ENCODE measurements at places on chromosomes 3 and 15.

DNA sequence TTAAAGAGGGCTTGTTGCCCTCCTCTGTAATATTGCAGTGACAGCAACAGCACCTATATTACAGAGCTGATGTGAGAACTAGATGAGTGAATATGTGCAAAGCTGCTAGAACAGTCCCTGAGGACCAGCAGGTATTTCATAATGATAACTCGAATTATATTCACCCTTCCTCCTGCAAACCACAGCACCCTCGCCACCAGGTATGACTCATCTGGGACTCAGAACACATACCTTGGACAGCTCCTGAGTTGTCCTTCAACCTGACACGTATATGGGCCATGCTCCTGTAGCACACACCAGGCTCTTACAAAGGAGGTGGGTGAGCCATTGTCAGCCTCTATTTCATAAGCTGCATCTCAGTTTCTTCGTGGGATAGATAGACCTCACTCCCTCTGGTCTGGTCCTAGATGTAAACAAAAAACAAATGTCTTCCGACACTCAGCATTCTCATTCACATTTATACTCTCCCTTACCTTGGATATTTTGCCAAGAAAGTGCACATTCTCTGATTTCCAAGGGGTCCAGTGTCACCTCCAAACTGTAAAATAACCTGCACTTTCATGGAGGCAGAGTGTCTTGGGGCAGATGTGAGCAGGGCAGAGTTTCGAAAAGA lies 124.5 kb downstream of the TLE3 start:
- DNase-seq: no peak

GRCh38 chr15:40121911-40122638 lies 13.4 kb upstream of the BMF start:
- no peak for DNase-seq

DNA sequence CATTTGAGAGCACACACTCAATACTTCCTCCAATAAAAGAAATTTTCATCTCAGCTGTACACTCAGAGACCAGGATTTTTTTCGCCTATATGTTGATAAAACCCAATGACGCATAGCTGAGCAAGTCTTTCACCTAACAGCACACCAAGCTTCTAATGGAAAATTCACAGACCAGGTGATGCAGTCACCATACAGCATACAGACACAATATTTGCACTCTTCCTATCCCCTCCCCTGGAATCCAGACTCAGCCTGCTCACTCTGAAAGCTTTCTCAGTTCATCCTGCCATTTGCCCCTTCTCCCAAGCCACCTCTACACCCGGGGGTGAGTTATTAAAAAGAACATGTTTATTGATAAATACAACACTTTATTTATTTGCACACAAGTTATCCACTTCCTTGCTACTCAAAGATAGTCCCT lies 1.7 kb downstream of the TBC1D5 start:
- DNase-seq: no peak

DNA sequence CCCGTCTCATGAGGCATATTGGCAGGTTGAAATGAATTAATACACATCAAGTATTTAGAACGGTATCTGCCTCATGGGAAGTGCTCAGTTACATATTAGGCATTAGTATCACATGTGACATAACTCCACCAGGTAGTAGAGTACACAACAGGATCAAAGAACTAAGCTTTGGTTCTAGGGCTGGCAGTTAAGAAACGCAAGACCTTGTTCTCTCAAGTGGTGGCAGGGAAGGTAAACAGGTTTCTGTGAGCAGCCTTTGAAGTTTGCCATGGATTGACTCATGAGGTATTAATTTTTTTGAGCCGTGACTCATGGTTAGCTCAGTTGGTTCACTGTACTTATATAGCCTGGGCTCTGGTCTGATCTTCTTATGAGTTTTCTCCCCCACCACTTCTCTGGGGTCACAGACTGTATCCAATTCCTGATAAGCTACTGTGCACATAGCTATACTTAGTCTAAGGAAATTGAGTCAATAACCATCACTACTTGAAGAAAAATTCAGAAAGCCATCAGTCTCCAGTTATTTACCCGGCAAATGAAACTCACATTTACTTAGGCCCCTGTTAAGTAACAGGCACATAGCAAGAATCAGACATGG lies 155.6 kb upstream of the STT3B start:
- no peak for DNase-seq

DNA sequence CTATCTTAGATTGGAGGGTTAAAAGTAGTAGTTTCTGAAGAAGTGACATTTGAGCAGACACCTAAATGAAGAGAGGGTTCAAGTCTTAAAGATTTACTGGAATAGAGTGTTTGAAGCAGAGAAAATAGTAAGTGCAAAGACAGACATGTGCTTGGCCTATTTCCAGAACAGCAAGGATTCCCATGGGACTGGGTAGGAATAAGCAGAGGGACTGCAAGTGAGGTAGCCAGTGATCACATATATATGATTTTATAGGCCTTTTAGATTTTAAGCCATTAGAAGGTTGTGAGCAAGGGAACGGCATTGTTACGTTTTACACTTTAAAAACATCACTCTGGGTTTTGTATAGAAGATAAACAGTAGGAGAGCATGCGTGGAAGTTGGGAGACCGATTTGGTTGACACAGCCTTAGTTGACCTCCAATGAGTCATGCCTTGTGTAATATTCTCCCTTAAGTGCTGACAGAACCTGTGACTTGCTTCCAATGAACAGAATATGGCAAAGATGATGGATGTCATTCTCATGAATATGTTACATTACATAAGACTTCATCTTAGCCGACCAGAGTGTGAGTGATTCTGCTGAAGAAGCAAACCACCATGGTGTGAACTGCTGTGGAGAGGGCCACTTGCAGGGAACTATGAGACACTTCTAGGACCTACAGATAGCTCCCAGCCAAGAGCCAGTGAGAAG lies 37.1 kb upstream of the SLC4A7 start:
- DNase-seq: no peak

- DNase-seq: no peak
Observed at GRCh38 chr15:38854506-38854905, 289.9 kb upstream of the RASGRP1 start.

GRCh38 chr3:144496141-144496835 lies 524.7 kb downstream of the DIPK2A start:
- DNase-seq: no peak

DNA sequence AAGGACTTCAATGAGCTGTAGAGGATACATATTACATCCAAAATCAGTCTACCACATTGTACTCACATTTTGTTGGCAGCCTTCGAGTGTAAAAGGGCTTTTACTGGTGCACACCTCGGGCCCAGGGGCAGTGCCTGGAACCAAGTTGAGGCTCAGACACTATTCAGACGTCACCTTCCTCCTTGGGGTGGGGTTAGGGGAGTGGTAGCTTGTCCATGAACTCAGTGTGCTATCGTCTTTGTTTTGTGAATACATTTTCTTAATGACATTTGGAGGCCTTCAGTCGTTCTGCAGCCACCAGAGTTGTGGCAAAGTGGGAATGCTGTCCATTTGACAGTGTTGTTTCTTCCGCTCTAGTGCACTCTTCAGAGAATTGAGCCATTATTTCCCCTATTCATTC lies 114.2 kb downstream of the PGPEP1L start:
- DNase-seq: no peak

- DNase-seq: no peak
Observed at GRCh38 chr3:98744283-98744682, 18.9 kb upstream of the ST3GAL6 start.

- no peak for DNase-seq
Observed at GRCh38 chr15:69789648-69790393, 307.9 kb downstream of the TLE3 start.

DNA sequence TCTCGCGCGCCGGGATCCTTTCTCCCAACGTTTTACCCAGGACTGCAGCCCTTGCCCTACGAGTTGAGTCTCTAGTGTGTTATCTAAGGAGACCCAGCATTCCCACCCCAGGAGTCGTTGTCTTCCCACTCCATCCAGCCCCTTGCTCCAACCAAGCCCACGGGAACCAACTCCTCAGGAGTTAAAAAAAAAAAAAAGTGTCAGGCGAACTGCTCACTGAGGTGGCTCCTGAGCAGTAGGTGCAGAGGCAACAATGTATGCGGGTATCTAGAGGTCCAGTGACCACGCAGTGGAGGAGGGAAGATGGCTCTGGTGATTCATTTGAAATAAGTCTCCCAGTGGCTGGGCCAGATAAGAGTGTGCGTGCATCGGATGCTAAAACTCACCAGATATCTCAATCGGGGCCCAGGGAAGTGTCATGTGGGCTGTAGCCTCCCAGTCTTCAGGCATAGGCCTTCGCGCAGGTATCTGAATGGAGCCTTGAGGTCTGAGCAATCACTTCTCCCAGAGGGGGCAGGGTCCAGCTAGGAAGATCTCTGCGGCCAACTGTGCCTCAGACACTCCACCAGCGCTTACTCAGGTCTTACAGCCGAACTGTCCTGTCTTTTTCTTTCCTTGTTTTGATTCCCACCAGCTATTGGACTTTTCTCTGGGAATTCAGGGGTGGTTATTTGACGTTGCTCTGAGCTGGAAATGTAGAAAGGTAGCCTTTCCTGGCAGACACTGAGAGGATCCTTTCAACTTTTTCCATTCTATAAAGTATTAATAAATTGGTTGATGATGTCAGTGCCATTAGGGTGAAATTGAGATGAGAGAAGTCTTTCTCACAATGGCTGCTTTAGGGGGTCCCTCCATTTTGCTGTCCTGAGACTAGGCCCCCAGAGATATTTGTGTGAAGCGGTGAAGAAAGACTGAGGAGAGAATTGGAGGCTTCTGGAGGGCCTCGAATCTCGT lies 21.0 kb downstream of the ZIC4 start:
- DNase-seq: no peak

- no peak for DNase-seq
Observed at GRCh38 chr3:112675349-112675748, 34.4 kb upstream of the CCDC80 start.

DNA sequence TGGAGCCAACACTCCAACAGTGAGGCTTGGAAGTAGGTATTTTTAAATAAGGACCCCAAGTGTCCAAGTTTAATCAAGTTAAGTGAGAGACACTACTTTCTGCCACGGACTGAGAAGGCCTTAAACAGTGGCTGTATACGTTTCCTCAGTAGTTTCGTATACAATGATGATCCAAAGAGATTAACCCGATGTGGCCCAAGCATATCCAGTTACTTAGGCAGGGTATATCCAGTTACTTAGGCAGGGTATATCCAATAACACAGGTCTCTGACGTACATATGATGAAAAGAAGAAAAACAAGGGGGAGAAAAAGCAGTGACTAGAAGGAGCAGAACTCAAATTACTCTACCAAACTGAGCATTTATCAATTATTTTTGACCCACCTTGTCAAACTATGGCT lies 591.4 kb downstream of the FOXP1 start:
- no peak for DNase-seq

- DNase-seq: no peak
Observed at GRCh38 chr3:36212251-36212650, 168.1 kb upstream of the STAC start.

- DNase-seq: no peak
Observed at GRCh38 chr15:47963265-47963664, 157.5 kb upstream of the SLC24A5 start.

- DNase-seq: no peak
Observed at GRCh38 chr15:48388910-48389309, 57.7 kb downstream of the DUT start.

DNA sequence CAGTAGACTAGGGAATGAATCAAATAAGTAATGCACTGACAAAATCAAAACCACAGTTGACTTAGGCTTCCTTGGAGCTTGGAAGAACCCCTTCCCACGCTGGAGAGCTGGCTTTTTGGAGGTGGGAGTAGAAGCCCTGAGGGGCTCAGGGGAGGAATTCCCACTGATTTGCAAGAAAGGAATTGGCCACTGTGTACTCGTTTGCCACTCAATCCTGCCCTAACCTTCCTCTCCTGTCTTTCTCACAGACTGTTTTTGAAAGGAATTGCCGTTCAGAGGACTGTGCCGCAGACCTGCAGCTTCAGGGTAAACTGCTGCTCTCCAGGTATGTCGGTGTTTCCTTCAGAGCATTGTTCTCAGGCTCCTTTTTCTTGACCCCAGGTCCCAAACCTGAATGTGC lies 208.2 kb upstream of the CTDSPL start:
- no peak for DNase-seq

GRCh38 chr3:76383781-76384180 lies 598.4 kb upstream of the ZNF717 start:
- no peak for DNase-seq

DNA sequence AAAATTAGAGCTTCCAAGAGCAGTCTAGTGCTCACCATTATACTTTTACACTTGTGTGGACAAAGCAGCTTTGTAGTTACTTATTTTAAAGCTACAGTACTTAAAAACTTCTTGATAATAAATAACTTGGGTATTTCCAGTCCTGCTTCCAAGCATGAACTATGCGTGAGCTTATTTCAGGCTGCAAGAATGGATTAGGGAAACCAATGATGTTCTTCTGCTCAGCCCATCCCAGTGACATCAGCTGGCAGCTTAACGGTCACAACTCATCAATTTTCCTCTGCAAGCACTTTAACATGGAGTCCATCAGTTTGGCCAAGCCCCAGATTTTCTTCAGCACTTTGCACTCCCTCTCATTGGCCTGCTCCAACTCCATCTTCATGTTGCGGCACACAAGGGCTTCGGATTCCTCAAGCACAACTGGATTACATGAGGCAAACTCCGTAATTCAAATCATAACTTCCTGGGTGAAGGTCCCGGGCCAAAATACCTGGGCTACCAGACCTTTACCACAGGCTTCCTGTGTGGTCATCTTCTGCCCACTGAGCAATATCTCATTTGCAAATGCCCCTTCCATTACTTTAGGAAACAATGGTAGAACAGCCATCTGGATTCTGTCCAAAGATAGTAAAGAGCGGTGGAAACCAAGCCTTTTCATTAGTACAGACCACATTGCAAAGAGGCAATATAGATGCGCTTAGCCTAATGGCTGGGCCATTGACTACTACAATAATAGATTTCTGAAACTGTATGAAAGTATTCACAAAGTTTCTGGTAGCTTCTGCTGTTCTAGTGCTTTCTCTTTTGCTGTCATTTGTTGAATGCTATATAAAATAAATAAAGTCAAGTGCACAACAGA lies 87.5 kb upstream of the DAZL start:
- DNase-seq: no peak

DNA sequence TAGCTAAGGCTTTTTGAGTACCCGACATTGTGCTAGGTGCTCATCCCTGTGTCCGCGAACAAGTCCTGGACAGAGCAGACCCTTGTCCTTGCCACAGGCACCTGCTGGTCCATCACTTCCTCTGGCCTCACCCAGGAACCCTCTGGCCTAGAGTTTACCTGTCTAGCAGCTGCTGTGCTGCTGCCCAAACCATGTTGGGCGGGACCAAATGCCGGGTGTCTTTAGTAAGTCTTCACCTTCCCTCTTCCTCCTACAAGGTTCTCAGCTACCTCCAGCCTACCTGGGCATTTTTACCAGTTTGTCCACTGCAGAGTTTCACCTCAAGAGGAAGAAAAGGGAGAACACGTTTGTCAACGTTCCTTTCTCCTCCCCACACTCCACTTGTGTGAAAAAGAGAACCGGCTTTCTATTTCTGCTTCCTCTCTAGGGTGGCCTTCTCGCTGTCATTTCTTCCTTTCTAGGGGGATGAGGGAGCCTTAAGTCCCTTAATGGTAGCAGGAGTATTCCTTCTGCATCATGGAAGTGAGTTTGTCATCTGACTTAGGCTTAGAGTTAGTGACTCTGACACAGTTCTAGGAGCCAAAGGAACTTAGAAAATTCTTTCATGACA lies 80.4 kb upstream of the GCNT3 start:
- no peak for DNase-seq

- DNase-seq: no peak
Observed at GRCh38 chr3:116046350-116046749, 398.9 kb downstream of the LSAMP start.

GRCh38 chr3:39280571-39280970 lies 735 bp upstream of the CX3CR1 start:
- DNase-seq: no peak

GRCh38 chr3:196634829-196635228 lies 4.7 kb upstream of the NRROS start:
- no peak for DNase-seq
